ENCODE measurements at places on chromosomes 1 and 21. TPM values are rescaled to one million over a fixed set of nuclear protein-coding genes. Genes with fewer than 3 reads are reported as not detected.

The OR2T2 gene
- not detected for total RNA-seq

The TSPEAR gene
- not detected for total RNA-seq

The SLC45A1 gene
- total RNA-seq: 2.0 TPM

The KRTAP20-1 gene
- total RNA-seq: not detected

The TFAP2E gene
- total RNA-seq: 1.2 TPM

The TMOD4 gene
- total RNA-seq: not detected

The NR1I3 gene
- total RNA-seq: not detected

The TRAF3IP3 gene
- 3.7 TPM for total RNA-seq

The EPHA10 gene
- not detected for total RNA-seq

The LAX1 gene
- total RNA-seq: 1.3 TPM

The SVBP gene
- 19.1 TPM for total RNA-seq

The OPTC gene
- total RNA-seq: not detected

The TEDDM1 gene
- not detected for total RNA-seq

DNA sequence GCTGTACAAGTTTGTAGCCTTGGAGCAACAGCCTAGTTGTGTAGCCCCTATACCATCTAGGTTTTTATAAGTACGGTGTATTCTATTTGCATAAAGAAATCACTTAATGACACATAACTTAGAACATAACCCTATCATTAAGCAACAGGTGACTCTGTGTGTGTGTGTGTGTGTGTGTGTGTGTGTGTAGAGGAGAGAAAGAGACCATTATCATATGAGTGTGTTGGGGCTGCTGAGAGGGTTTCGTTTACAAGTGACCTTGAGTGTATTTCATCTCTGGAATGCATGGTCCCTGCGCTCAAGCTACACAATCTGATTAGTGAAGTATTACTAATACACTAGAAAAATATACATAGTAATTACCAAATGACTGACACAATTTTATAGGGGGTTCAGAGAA, 115.1 kb downstream of the RABGAP1L start:
- no peak for DNase-seq

DNA sequence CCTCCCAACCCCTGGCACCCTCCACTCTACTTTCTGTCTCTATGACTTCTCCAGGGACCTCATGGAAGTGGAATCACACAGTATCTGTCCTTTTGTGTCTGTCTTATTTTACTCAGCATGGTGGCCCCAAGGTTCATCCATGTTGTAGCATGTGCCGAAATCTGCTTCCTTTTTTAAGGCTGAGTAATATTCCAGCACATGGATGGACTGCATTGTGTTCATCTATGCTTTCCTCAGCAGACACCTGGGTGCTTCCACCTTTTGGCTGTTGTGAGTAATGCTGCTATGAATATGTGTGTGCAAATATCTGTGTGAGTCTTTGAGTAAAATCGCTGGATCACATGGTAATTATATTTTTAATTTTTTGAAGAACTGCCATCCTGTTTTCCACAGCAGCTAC, 1.6 kb upstream of the PFKL start:
- no peak for DNase-seq

DNA sequence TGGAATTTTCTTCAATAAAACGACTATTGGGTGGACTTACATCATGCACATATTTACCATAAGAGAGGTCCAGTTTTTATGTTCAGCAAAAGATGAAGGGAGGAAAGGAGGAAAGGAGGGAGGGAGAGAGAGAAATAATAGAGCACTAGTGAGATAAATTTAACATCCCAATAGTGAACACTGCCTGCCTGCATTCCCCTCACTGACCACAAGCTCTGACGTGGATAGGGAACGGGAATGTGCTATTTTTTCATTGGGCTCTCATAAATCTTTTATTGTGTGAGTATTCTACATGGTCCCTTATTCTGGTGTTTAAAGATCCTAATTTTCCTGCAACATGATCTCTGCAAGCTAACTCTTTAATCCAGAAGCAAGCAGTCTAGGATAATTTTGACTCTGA, 82.1 kb downstream of the TTC3 start:
- no peak for DNase-seq

DNA sequence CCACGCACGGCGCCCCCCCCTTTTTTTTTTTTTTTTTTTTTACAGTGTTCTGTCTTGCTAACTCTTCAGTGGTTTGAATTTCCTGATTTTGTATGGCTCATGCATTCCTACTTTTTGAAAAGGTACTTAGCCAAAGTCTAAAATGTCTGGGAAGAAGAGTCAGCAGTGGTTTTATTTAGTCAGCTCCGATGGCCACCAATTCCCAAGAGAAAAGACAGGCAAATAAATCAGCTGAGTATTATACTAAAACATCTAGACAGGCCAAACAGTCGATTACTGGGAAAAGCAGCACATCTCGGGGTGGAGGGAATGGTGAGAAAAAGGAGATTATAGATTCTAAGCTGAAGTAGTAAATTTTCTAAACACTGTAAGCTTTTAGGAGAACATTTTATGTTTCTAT, 192.5 kb upstream of the ZRANB2 start:
- DNase-seq: no peak

- DNase-seq: no peak
These were observed 12.8 kb upstream of the ECE1 start for GRCh38 chr1:21302747-21303715.

DNA sequence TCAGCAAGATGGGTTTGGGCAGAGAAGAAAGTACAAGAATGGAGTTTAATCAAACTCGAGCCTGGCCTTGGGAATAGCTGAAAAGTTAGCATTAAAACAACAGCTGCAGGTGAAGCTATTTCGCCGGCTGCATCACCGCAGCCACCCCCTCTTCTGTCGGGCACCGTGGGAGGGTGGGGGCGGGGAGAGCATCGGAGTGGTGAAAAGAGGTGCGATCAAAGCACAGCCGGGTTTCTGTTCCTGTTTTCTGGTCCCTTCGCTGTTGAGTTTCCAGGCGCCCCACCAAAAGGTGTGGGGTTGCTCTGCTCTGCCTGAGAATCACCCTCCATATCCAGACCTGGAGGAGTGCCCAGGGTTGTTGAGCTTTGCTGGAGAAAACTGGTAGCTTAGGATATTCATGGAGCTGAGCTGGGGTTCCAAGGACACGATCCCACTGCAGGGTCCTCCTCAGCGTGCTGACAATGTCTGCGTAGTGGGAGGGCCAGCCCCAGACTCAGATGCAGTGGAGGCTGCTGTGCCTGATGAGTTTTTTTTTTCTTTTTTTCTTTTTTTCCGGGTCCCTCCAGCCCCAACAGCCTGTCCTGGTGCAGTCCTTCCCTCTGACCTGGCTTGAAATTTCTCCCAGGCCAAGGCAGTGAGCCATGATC, 127.5 kb upstream of the C1orf174 start:
- no peak for DNase-seq

DNA sequence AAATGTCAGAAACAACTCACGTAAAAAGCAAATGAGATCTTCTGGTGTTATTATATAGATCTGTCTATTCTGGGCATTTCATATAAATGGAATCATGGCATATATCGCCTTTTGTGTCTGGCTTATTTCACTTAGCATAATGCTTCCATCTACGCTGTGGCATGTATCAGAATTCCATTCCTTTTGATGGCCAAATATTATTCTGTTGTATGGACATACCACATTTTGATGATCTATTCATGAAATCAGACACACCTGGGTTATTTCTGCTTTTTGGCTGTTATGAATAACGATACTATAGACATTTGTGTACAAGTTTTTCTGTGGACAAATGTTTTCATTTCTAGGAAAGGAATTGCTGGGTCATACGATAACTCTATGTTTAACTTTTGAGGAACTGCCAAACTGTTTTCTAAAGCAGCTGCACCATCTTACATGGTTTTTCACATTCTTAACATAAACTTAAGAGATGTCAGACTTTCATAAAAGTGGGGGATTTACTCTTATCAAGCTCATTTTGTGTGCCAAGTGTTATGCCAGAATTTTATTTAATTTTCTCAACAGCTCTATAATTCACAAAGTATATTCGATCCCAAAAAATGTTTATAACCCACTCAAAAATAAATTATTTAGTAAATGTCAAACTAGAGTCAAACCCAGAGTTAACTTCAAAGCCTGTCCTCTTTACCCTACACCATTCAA, 7.6 kb downstream of the ENAH start:
- DNase-seq: no peak

DNA sequence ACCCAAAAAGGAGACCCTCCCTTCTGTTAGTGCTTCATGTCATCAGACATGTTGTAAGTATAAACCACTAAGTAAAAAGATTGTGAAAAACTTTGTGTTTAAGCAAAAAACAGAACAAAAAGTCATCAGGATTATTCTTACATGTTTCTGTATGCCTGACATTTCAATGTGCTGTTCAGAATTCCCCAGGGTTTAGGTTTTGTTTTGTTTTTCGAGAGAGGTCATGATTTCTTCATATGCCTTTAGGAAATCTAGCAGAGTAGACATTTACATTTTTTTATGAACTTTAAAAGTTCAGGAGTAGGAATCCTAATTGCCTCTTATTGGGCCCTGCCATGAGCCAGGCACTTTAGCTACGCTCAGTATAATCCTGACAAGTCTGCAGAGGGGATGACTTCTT, 85.3 kb downstream of the VPS13D start:
- no peak for DNase-seq

DNA sequence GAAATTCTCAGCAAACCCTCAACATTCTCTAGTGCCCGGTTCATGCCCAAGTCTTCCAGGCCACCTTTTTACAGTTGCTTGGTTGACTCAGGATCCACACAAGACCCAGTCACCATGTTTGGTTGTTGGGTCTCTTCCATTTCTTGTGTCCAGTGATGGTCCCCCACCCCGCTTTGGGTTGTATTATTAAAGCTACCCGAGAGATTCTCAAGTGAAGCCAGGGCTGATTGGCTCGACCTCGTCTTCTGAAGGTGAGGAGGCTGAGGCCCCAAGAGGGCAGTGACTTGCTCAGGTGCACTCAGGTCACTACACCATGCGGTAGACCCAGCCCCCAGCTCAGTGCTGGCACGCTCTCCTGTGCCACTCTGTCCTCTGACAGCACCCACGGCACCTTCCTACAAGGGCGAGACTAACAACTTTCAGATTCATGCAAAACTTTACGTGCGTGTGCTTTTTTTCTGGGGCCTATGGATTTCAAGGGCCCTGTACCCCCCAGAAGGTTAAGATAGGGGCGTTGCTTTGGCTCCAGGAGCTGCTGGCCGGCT, 50.3 kb downstream of the CAPN9 start:
- no peak for DNase-seq

GRCh38 chr1:209617047-209617673, 33.6 kb downstream of the CAMK1G start:
- no peak for DNase-seq

GRCh38 chr1:31791131-31791858, 24.5 kb downstream of the SPOCD1 start:
- DNase-seq: peak; percentile 88

GRCh38 chr21:45576838-45577737, 34.8 kb upstream of the SLC19A1 start:
- DNase-seq: peak; percentile 71

GRCh38 chr1:77781683-77782082, 2.2 kb downstream of the MIGA1 start:
- no peak for DNase-seq

GRCh38 chr1:91201176-91201575, 179.3 kb upstream of the ZNF644 start:
- no peak for DNase-seq

- DNase-seq: no peak
These were observed 4.6 kb downstream of the S100A9 start for GRCh38 chr1:153362187-153362775.

- DNase-seq: peak; percentile 83
These were observed 65.2 kb downstream of the OBSCN start for GRCh38 chr1:228272831-228273571.

Data from mesenteric fat pad (tissue), 1 donor.